ENCODE measurements at places on chromosomes 7 and 10.

GRCh38 chr10:35637462-35637861 is 4.6 kb downstream of the FZD8 start:
- DNase-seq = no peak

DNA sequence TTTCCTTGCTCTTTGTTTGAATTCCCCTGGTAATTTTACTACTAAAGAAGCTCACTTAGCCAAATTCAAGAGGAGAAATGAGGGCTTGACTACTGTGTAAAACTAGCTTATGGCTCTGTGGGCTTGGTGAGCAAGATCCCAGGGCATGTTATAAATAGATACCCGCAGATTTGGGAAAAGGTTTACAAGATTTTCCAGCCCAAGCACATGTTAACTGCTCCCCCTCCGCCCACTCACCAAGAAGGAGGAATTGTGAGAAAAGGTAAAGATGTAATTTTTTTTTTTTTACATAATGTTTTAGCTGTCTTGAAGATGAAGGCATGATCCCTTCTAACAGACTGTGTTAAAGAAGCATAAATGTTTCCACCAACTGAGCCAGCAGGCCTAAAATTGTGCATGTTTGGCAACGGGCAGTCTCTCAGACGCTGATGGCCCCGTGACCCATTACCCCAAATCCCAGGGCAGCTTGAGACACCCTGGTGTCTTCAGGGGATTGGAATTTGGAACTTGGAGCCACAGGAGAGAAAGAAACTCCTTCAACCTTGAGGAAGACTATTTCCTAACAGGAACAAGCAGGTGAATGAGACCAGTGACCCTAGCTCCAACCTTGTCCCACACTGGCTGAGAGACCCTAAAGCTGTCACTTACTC is 429.8 kb upstream of the CELF2 start:
- DNase-seq = no peak

DNA sequence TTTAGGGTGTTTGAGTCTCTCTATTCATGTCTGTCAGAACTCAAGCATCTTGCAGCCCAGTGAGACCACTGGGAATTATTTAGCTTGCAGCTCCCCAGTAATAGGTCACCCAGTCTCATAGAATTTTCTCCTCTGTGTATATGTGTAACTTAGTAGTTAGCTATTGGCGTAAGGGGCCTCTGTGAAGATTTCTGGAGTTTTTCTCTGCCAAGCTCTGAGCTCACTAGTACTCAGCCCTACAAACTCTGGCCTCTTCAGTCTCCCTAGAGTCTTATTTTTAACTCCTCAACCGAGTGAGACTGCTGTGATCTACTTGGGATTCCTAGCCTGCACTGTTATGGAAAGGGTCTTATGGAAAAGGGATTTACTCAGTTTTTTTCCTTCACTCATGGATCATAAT is 90.2 kb downstream of the PPP1R9A start:
- no peak for DNase-seq

- DNase-seq = no peak
Measured at GRCh38 chr10:71369602-71370001, 27.1 kb upstream of the CDH23 start.

GRCh38 chr10:117911684-117912083 is 135.1 kb downstream of the RAB11FIP2 start:
- DNase-seq = no peak

GRCh38 chr7:5629941-5630340 is 151.5 kb downstream of the RNF216 start:
- no peak for DNase-seq

DNA sequence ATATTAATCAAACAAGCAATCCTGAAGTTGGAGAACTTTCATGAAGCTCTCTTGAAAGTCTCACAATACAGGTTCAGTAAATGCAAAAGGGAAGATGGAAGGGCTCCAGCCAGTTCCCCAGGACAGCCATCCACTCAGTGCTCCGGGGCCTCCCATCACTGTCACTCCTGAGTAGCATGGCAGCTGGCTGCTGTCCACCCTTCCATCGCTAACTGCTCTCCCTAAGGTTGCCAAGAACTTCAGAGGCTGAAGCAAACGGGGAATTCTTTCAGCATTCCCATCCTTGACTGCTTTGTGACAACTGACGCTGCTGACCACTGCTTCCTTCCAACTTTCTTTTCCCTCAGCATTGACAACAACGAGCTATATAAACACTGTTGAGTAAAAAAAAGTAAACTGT is 69.1 kb downstream of the VPS41 start:
- no peak for DNase-seq

DNA sequence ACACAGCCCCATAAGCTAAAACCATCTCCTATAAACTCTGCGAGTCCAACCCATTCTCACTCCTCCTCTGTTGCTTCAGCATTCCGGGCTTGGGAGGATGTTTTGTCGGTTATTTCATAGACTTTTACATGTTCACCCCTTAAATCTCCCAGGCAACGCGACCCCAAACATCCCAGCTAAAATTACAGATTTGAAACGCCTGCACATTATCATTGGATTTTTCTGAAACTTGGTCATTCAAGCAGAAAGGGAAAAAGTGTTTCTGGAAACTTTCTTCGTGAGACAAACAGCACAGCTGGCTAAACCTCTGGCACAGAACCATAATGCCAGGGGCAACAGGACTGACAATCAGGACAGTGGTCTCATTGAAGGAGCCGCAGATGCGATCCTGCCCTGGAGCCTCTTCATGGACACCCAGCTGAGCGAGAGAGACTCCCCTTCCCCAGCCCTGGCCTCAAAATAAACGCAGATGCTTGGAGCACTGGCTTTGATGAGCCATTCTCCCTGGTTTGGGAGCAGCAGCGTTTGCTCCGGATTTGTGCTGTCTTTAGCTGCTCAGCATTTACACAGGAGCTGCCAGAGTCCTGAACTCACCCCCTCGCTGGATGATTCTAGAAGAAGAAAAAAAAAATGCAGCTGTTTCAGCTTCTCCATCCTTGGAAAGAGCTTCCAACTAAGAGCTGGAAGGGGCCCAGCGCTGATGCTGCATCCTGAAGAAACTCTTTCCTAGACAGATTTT is 30.1 kb downstream of the AFAP1L2 start:
- no peak for DNase-seq

GRCh38 chr10:63744060-63744941 is 223.1 kb downstream of the REEP3 start:
- no peak for DNase-seq

- DNase-seq = no peak
Measured at GRCh38 chr7:121572615-121573014, 176.5 kb upstream of the FAM3C start.

- DNase-seq = no peak
Measured at GRCh38 chr10:109027534-109028185, 895.7 kb downstream of the XPNPEP1 start.

GRCh38 chr7:80721883-80722615 is 83.6 kb downstream of the CD36 start:
- DNase-seq = no peak

DNA sequence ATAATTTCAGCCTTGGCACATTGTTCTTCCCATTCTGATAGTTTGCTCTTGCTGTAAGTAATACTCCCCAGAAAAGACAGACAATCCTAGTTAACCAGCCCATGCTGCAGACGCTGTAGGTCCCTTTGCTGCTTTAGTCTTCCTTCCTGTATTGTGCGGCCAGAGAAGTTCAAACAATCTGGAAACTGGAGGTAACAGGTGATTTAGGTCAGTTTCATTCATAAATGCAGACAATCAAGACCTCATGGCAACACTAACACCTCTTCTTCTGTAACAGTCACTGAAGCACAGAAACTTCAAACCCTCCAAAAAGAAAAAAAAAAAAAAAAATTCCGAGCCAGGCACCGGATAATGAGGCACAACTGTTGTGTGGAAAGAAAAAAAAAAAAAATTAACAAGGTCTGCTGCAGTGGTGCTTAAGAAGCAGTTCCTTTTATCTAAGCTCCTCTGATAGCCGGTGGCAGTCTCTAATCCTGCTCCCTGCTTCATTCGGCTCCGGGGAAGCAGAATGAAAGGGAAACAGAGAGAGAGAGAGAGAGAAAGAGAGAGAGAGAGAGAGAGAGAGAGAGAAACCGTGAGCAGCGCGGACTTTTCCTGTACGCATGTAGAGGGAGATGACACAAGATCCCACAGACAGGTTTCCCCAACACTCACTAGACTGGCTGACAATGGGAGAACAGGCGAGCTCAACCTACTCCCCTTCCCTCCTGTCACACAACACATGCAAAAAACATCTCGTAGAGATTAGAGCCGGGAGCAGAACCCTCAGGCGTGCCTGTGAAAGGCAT is at the start of gene SEMA3A:
Gene SEMA3A (minus strand): TSS at position 306 of the 788 bp plus-strand sequence. CDS start 203 bp downstream, at position 103.
- no peak for DNase-seq

DNA sequence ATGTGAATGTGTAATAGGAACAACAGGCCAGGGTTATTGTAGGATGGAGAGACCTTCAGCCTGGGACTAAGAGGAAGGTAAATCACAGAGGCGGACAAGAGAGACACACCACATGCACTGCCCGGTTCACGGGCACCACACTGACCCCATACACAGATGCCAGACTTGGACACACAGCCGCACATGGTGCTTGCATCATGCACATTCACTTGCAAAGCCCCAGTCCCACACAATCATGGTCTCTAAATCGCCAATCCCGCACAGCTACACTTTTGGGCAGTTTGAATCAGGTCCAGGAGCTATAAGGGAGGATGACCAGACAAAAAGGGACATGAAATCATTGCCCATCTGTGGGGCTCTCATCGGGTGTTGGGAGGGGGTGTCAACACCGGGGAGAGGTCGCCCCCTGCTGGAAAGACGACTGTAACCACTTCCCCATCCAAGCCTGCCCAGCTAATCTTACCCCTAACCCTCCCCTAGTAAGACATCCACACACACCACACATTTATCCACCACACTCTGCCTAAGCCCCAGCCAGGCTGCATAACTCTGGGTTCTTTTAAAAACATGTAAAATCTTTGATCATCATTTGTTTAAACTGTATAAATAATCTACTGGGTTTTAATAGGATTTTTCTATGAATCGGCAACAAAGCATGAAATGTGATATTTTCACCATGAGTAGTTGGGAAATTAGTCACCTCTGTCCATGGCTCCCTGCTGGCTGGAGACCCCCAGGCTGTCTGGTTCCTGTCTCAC is 40.5 kb upstream of the SLF2 start:
- no peak for DNase-seq

GRCh38 chr7:51278797-51279196 is 37.8 kb downstream of the COBL start:
- DNase-seq = peak; percentile 32

GRCh38 chr10:62514079-62514693 is 140.0 kb downstream of the ZNF365 start:
- no peak for DNase-seq

- no peak for DNase-seq
Measured at GRCh38 chr7:111009526-111010040, 81.3 kb upstream of the LRRN3 start.

GRCh38 chr10:45325116-45325515 is 9.7 kb upstream of the OR13A1 start:
- no peak for DNase-seq

DNA sequence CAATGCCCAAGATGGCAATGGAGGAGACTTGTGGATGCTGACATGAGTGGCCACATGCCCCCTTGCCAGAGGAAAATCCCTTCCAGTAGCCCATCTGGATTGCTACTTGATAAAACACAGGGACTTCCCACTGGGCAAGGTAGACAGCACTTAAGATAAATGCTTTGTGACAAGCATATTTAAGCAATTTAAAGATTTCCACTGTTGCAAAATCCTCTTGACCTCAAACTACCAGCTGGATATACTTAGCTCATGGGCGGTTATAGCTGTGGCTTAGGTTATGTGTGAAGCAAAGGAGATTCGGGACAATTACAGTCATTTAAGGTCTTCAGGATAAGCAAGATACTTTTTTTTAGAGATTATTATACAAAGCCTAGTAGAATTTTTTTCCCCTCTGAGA is 238.1 kb downstream of the BMPER start:
- DNase-seq = no peak

- no peak for DNase-seq
Measured at GRCh38 chr10:30348378-30348776, 701 bp downstream of the MTPAP start.

DNA sequence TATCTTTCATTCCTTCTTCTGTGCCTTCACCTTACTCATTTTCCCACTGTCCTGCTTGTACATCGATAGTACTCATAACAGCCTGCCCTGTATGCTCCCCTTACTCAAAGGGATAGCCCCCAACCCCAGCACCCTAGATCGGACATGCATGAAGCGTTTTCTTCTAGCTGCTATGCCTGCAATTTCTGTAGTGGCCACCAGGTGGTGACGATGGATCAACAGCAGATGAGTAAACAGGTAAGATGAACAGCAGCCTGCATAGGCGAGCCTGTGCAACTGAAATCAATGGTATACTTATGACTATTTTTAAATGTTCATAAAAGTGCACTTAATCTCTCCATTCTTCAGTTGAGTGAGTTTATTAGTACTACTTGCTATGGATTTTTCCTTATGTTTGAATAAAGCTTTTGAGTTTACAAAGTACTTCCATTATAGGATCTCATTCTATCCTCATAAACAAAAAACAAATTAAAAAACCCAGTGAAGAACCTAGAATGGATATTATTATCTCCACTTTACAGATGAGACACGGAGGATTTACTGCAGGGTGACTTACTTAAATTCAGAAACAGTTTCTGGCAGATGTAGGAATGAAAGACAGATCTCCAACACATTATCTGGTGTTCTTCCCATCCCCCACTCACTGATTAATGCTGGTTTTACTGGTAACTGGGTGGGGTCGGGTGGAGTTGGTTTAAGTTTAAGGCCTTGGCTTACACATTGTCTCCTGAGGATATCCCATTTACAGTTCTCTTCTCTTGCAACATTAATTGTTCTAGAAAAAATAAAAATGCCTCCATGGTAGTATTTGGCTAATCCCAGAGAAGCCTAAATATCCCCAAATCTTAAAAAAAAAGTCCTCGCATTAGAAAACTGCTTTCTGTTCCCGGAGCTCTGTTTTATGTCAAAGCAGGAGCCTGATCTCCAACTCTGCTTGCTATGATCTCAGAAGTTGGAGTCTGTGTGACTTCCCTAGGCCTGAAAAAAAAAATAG is 222.1 kb downstream of the GLI3 start:
- no peak for DNase-seq

- DNase-seq = no peak
Measured at GRCh38 chr7:3431306-3431705, 130.3 kb downstream of the SDK1 start.

DNA sequence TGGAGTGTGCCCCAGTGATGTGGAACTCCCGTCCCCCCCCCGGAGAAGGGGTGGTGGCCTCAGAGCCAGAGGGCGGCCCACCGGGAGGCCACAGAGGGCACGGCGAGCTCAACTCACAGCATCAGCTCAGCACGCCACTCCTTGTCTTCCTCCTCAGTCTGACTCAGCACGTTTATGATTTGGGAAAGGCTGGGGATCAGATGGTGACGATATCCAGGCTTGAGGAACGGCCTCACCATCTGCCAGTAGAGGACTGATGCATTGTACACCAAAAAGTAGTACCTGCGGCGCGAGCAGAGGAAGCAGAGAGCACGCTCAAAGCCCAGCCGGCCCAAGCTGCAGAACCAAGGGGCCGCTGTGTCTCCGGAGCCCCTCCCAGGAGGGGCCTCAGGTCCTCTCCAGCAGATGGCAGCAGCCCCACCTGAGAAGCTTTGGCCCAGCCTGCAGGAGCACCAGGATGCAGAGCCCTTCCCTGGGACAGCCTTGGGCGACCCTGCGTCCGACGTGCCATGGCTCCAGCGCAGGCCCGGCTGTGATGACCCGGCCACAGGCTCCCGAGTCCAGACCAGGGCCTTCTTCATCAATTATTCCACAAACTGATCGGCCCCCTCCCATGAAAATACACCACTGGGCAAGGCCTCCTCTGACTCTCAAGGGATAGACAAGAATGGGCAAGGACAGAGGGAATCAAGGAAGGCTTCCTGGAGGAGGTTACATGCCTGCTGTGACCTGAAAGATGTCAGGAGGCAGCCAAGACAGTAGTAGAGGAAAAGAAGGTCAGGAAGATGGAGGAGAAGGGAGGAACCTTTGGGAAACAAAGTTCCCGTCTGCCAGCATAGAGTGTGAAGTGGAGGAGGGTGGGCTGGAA is 3.7 kb downstream of the CFAP46 start:
- no peak for DNase-seq
